ENCODE measurements at places on chromosomes 12 and 14.

DNA sequence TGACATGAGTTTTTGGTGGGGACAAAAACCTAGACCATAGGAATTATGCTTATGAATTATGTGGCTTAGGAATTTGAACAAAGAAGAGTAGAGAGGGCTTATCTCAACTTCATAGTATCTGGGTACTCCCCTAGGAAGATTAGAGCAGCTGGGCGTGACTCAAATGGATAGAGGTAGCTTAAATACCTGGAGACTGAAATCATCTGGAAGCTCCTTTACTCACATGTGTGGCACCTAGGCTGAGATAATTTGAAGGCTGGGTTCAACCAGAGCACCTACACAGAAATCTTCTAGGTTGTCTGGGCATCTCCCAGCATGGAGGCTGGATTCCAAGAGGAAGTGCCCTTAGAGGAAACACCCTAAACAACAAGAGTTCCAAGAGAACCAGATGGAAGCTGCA is 393.9 kb downstream of the ADAMTS20 start:
- no peak for DNase-seq

DNA sequence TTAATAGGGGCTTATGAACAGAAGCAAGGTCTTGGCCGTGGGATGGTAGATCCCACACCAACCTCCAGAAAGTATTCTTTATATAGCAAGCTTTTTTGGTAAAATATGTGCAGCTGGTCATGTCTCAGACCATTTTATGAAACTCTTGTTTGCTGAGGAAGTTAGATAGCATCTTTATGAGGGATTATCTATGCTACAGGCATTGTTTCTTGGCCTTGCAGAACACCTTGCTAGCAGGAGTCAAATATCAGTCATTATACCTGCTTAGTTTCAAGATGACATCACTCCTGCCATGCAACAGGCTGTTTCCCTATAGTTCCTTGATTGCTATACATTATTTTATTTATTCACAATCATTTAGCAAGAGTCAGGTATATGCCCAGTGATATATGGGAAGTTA is 84.8 kb upstream of the LRFN5 start:
- no peak for DNase-seq

DNA sequence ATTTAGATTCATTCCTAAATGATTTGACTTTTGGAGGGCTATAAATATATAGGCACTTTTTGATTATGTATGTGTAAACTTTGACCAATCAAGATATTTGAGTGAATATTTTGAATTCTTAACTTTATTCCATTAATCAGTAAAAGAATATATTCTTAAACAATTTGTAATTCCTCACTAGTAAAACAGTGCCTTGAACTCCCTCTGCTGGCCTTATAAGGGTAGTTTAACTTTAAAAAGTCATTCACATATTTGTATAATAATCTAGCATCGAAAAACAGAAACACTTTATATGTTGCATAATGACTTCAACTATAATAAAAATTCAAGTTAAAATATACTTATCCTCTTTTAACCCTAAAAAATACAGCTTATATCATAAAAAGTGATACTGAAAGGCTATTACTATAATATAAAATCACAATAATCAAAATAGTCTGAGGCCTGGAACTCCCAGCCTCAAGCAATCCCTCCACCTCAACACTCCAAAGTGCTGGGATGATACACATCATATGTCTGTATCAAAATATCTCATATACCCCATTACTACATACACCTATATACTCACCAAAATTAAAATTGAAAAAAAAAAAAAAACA is 31.2 kb downstream of the CCDC59 start:
- DNase-seq = no peak

- no peak for DNase-seq
Observed at GRCh38 chr14:89214221-89214965, 202.6 kb downstream of the FOXN3 start.

GRCh38 chr12:120757226-120757742 is 31.7 kb downstream of the ACADS start:
- no peak for DNase-seq

Measured in activated CD4-positive, alpha-beta T cell treated with anti-CD3 and anti-CD28 coated beads, Interleukin-2, amount 10 ng/mL, durations not matched to agents 7 days and 5 days (primary cell).